ENCODE measurements at places on chromosomes 5 and 9. TPM values are rescaled to one million over a fixed set of nuclear protein-coding genes. Genes with fewer than 3 reads are reported as not detected.

DNA sequence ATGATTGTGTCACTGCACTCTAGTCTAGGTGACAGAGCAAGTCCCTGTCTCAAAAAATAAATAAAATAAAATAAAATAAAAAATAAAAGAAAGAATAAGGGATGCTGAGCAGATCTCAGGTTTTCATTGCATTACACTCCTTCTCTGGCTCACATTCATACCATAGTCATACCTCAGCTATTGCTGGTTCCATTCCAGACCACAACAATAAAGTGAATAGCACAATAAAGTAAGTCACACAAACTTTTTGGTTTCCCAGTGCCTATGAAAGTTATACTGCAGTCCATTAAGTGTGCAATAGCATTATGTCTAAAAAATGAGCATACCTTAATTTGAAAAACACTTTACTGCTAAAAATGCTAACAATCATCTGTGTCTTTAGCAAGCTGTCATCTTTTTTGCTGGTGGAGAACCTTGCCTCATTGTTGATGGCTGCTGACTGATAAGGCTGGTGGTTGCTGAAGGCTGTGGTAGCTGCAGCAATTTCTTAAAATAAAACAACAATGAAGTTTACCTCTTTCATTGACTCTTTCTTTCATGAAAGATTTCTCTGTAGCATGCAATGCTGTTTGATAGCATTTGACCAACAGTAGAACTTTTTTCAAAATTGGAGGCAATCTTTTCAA lies 415.7 kb downstream of the ZNF608 start:
- no peaks in the 10 kb centered on the region for H3K27me3 ChIP-seq
- no peak overlapping the region for H3K4me3 ChIP-seq
- no peaks in the 10 kb centered on the region for H3K36me3 ChIP-seq
- H3K4me1 ChIP-seq: no peaks in the 10 kb centered on the region
- no peak overlapping the region for H3K27ac ChIP-seq

Gene ZDHHC21
- total RNA-seq: 29.1 TPM

Gene GLRA1
- total RNA-seq: not detected

DNA sequence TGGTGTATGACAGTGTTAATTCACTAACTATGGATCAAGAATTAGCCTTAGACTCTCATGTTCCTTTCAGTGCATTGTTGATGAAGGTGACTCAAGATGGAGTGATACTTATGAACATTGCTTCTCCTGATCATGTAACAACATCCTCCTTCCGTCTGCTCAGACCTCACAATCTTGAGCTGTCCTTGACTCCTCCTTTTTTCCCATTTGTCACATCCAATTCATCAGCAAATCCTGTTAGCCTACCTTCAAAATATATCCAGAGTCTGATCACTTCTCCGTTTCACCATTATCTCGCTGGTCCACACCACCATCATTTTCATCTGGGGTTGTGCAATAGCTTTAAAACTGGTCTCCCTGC lies 9.2 kb upstream of the SEMA6A start:
- no peak for DNase-seq
- no peaks in the 10 kb centered on the region for H3K36me3 ChIP-seq
- no peak overlapping the region for H3K4me3 ChIP-seq
- no peak overlapping the region for H3K27ac ChIP-seq
- no peaks in the 10 kb centered on the region for H3K4me1 ChIP-seq
- no peaks in the 10 kb centered on the region for H3K27me3 ChIP-seq

DNA sequence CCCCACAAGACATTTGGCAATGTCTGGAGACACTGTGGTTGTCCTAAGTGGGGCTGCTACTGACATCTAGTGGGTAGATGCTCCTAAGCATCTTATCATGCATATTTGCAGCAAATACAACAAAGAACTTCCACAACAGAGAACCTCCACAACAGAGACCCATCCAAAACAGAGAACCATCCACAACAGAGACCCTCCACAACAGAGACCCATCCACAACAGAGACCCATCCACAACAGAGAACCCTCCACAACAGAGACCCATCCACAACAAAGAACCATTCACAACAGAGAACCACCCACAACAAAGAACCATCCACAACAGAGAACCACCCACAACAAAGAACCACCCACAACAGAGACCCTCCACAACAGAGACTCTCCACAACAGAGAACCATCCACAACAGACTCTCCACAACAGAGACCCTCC lies 32.8 kb downstream of the ARPC5L start:
- H3K4me1 ChIP-seq: no peaks in the 10 kb centered on the region
- H3K27ac ChIP-seq: no peak overlapping the region
- DNase-seq: no peak
- H3K27me3 ChIP-seq: no peaks in the 10 kb centered on the region
- no peaks in the 10 kb centered on the region for H3K36me3 ChIP-seq
- no peak overlapping the region for H3K4me3 ChIP-seq

Gene COX7C
- total RNA-seq: 461 TPM

DNA sequence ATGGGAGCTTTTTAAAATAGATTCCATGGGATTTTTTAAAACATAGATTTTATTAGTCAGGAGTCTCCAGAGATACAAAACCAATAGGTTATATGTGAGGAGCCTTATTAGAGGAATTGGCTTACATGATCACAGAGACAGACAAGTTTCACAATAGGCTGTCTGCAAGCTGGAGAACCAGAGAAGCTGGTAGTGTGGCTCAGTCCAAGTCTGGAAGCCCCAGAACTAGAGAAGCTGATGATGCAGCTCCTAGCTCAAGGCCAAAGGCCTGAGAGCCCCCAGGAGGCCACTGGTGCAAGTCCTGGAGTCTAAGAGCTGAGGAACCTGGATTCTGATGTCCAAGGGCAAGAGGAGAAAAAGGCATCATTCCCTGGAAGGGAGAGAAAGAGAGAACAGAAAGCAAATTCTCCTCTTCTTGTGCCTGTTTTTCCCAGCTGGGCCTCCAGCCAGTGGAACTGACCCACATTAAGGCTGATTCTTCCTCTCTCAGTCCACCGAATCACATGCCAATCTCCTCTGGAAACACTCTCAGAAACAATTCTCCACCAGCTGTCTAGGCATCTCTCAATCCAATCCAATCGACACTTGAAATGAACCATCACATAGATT lies 59.3 kb downstream of the AHRR start:
- no peaks in the 10 kb centered on the region for H3K36me3 ChIP-seq
- no peak for DNase-seq
- no peak overlapping the region for H3K4me3 ChIP-seq
- no peak overlapping the region for H3K27ac ChIP-seq

GRCh38 chr9:68637020-68637419 lies 68.0 kb upstream of the PIP5K1B start:
- DNase-seq: no peak
- no peaks in the 10 kb centered on the region for H3K4me1 ChIP-seq
- H3K36me3 ChIP-seq: no peaks in the 10 kb centered on the region
- H3K4me3 ChIP-seq: no peak overlapping the region
- no peak overlapping the region for H3K27ac ChIP-seq
- no peaks in the 10 kb centered on the region for H3K27me3 ChIP-seq

DNA sequence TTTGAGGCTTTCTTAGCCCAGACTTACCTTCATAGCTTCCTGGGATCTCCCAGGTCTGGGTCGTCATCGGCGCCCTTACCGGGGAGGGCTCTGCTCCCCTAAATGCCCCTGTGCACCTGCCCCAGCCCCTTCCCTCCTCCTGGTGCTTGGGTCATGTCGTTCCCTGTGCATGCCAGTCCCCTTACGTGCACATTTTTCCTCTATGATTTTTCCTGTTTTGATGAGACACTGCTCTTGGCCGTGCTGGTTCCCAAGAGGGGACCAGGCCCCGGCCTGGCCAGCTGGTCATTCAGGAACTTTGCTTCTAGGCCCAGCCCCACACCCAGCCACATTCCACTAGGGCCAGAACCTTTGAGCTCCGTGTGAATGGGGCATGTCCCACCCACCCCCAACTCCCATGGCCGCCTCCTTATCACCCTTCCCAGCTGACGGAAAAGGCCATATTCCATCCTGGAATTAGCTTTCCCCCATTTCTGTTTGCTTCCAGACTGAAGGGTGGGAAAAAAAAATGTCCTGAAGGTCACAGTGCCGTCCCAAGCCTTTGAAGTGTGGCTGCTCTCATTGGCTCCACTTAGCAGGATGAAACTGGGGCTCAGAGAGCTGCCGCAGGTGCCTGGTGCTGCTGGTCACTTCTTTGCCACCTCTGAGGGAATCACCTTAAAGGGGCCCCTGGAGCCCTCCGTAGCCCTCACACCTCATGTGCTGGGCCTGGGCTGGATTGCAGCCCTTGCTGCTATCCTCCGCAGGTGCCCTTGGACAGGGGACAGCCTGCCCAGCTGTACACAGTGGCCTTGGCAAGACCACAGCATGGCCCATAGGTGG lies 25.1 kb downstream of the ERGIC1 start:
- no peak for DNase-seq
- no peak overlapping the region for H3K4me3 ChIP-seq
- H3K4me1 ChIP-seq: peaks cover 34% of the 10 kb centered on the region
- H3K36me3 ChIP-seq: no peaks in the 10 kb centered on the region
- H3K27me3 ChIP-seq: no peaks in the 10 kb centered on the region

Gene IFNA13
- total RNA-seq: not detected

- no peaks in the 10 kb centered on the region for H3K36me3 ChIP-seq
- H3K4me3 ChIP-seq: no peak overlapping the region
- DNase-seq: no peak
- no peaks in the 10 kb centered on the region for H3K4me1 ChIP-seq
- no peak overlapping the region for H3K27ac ChIP-seq
These were observed 46.5 kb downstream of the ACTL7B start for GRCh38 chr9:108809269-108809668.

Gene SVEP1
- 158 TPM for total RNA-seq

GRCh38 chr9:101902051-101902450 lies 163.6 kb upstream of the GRIN3A start:
- no peak overlapping the region for H3K4me3 ChIP-seq
- no peak overlapping the region for H3K27ac ChIP-seq
- no peaks in the 10 kb centered on the region for H3K27me3 ChIP-seq
- no peaks in the 10 kb centered on the region for H3K36me3 ChIP-seq
- H3K4me1 ChIP-seq: no peaks in the 10 kb centered on the region

Gene NOTCH1
- 33.8 TPM for total RNA-seq

DNA sequence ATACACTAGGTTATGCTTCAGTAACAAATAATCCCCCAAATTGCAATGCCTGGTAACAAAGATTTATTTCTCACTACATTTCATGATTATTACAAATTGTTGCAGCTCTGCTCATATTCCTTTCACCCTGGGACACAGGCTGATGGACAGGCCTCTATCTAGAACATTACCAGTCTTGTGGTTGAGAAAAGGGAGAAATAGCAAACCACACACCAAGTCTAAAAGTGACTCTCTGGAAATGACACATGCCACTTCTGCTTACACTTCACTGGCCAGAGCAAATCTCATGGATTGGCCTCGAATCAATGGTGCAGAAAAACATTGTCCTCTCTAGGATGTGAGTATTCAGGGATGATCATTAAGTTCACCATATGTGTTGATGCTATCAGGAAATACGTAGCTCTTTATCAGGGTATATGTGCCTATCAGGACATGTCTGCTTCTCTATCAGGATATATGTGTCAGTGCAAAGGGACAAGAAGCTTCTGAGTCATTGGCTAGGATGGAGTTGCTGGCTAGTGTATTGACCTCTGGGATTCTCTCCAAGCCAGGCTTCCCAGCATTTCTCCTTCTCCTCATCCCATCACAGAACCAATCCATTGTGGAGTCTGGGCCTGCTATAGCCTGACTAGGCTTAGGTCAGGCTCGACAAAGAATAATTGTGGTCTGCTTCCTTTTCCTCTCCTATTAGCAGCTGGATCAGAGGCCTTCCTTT lies 91.1 kb upstream of the CEP78 start:
- H3K36me3 ChIP-seq: no peaks in the 10 kb centered on the region
- no peaks in the 10 kb centered on the region for H3K27me3 ChIP-seq
- H3K4me1 ChIP-seq: no peaks in the 10 kb centered on the region
- no peak overlapping the region for H3K27ac ChIP-seq
- DNase-seq: no peak
- no peak overlapping the region for H3K4me3 ChIP-seq

Gene SIMC1
- total RNA-seq: 13.4 TPM

Gene SUSD3
- total RNA-seq: 52.4 TPM

DNA sequence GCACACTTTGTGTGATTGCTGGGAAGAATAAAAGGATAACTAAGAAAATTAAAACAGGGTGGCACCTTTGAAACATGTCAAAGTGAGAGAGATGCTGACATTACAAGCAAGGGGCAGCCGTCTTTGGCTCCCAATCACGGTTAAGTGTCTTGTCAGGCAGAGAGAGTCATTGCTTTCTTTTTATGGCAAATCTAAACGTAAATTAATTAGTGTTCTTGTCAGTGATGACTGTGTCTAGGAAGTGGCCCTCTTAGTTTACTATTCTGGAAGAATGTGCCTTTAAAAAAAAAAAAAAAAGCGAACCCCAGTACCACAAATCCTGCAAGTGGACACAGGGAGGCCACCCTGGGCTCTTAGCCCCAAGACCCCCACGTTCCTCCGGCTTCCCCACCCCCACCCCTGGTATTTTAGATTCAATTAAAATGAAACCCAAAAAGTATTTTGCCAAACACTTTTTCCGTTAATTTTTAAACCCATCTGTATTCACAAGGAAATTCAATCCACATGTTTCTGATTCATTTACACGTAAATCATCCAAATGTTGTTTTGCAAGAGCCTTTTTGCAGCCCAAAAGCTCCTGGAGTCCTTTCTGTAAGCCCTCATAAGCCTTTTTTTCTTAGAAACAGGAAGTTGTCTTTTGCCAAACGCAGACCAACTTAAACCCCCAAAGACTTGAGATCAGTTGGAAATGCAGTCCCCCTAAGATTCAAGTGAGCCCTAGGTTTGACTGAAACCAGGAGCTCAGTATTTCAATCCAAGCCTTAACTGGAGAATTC lies 399.3 kb downstream of the EBF1 start:
- DNase-seq: no peak
- peak overlapping the region; percentile 66 for H3K27ac ChIP-seq
- no peaks in the 10 kb centered on the region for H3K27me3 ChIP-seq
- no peak overlapping the region for H3K4me3 ChIP-seq

Gene ACOT12
- total RNA-seq: not detected

DNA sequence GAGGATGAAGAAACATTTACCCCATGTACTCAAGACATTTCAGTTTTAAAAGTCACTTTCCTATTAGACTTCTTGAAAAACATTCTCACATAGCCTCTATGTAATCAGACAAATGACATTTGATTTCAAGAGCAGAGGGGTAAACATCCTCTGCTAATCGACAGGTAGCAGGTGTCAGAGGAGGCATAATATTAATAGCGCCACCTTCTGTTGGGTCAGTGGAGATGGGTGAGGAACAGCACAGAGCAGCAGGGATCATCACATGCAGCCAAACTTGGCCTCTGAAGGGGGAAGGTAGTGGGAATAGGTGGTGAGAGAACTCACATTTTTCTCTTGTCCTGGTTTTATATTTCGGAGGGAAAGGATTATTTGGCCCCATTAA lies 3.3 kb upstream of the LSM11 start:
- no peaks in the 10 kb centered on the region for H3K27me3 ChIP-seq
- H3K27ac ChIP-seq: no peak overlapping the region
- H3K4me3 ChIP-seq: no peak overlapping the region
- no peaks in the 10 kb centered on the region for H3K4me1 ChIP-seq
- H3K36me3 ChIP-seq: no peaks in the 10 kb centered on the region

GRCh38 chr5:150302301-150303069 lies at the start of gene ARSI:
TSS of gene ARSI (minus strand) at chr5:150302905. CDS start at chr5:150302373, 532 bp downstream.
- DNase-seq: no peak
- no peaks in the 10 kb centered on the region for H3K36me3 ChIP-seq
- H3K27me3 ChIP-seq: peaks cover 9% of the 10 kb centered on the region
- H3K4me3 ChIP-seq: peak within 1 kb of the TSS; percentile 64
- no peaks in the 10 kb centered on the region for H3K4me1 ChIP-seq
- H3K27ac ChIP-seq: peak within 1 kb of the TSS; percentile 26

Data from breast epithelium (tissue), 4 donors.